ENCODE measurements at places on chromosomes 12 and 14.

- no peak for DNase-seq
Observed at GRCh38 chr14:77390188-77390587, 13.0 kb downstream of the SAMD15 start.

DNA sequence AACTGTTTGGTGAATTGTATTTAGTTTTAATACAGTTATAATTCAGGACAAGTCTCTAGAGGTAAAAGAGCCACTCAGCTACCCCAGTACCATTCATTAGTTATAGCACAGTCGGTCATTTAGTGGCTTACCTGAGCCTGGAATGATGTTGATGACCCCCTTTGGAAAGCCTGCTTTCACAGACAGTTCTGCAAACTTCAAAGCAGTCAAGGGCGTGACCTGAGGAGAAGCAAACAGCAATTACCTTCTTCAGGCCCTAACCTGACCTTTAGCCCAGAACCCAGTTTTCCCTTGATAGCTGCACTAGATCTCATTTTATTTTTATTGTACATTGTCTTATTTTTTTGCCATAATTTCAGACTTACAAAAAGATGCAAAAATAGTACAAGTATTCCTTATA is 43.8 kb downstream of the ALDH1L2 start:
- DNase-seq = no peak

- DNase-seq = no peak
Observed at GRCh38 chr14:46596236-46596635, 55.3 kb downstream of the RPL10L start.

- no peak for DNase-seq
Observed at GRCh38 chr14:26775765-26776563, 178.1 kb upstream of the NOVA1 start.

DNA sequence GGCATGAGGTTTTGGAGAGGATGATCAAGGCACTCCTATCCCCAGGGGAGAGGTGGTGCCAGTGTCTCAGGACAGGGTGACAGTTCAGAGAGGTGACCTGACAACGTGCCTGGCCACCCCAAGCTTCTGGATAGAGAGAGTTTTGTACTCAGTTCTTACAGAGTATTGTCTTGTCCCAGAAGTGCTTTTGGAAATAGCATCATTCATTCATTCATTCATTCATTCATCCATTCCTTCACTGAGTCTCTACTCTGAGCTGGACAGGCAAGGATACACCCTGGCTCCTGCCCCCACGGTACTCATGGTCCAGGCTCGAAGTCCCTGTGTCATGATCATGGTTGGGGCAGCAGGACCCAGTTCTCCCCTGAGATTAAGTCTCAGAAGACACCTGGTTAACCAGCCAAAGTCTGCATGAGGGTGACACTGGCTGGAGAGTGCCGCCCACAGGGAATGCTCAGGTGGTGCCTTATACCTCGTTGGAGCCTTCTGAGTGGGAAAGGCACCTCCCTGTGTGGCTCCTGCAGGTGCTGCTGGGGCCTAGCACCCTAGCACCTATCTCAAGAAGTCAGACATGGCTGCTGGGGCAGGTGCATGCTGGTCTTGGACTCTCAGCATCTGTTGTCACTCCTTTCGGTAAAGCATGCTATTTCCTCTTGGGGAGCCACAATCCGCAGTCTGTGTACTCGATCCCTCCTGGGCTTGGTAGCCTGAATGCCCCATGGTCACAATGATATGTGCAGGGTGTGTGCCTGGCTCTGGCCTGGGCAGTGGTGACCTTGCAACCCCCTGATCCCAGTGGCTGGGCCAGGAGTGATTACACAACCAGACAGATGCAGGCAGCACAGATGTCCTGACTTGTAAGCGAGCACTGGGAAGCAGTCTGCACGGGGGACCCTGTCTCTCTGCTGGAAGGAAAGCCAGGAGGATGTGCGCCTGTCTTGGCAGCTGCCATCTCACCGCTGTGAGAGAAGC is 57.8 kb downstream of the C14orf132 start:
- no peak for DNase-seq

GRCh38 chr14:38824706-38825105 is 278.3 kb downstream of the SEC23A start:
- no peak for DNase-seq

- DNase-seq = no peak
Observed at GRCh38 chr14:98951521-98952152, 320.4 kb downstream of the BCL11B start.

GRCh38 chr14:80005561-80005960 is 205.7 kb downstream of the DIO2 start:
- DNase-seq = no peak

DNA sequence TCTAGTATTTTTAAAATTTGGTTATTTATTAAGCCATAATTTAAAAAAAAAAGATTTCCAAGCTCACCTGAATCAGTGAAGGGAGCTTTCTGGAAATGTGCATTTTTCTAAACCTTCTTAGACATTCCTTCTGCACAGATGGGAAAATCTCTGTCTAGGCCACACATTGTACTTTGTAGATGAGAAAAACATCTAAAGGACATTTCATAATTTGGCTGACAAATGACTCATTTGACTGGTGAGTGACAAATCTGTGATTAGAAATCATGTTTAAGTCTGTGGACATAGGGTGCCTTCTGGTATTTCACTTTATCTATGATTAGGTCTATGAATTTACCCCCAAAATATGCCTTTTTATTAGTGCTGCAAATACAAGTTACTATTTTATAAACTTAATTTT is 1044.9 kb upstream of the FLRT2 start:
- no peak for DNase-seq

GRCh38 chr12:117881517-117881916 is 87.3 kb downstream of the KSR2 start:
- DNase-seq = no peak

DNA sequence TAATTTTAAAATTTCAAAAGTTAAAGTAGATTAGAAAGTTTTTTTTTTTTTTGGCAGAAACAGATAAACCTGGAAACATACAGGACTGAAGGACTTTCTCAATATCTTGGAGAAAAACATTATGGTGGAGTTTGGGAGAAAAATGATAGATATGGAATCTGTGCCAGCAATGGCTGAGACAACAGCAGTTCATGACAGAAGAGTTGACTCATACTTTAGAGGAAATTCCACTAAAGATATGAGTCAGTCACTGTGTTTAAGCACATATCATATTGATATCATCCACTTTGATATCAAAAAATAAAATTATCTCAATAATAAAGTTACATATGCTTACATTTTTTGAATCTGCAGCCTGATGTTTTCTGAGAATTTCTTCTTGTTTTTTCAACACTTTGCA is 193.9 kb upstream of the OR4E1 start:
- DNase-seq = no peak

DNA sequence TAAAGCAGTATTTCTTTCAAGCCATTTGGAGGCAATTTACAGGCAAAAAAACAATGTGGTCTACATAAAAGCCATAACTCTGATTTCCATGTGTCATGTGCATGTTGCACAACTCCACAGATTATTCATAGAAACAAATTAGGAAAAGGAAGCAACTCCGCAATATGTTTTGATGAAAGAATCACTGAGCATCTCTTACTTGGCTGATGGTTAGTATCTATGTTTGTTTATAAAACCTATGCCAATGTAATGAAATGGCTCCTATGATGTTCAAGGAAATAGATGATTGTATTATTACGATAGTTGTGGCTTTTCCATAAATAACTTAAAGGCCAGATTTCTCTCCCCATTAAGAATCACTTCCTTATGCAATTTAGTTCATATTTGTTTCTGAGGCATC is 373.7 kb downstream of the CCDC91 start:
- DNase-seq = no peak

- DNase-seq = no peak
Observed at GRCh38 chr14:91919814-91920213, 27.7 kb downstream of the FBLN5 start.

DNA sequence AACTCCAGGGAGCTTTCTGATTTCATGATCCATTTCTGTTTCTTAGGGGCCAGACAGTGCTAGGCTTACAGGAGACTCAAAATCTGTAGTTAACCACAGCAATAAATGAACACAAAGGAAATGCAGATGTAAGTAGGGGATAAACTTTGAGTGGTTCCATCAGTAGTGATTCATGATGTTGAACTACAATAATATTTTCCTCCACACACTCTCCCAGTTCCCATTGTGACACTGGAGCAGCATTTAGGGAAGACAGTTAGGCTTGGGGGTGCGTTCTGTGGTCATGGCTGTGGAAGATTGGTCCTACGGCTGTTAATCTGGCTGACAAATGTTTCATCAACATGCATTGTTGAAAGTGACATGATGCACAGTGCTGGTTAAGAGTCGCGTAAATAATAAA is 66.9 kb downstream of the HMGA2 start:
- no peak for DNase-seq

- DNase-seq = no peak
Observed at GRCh38 chr12:71282020-71282419, 124.2 kb upstream of the TSPAN8 start.

DNA sequence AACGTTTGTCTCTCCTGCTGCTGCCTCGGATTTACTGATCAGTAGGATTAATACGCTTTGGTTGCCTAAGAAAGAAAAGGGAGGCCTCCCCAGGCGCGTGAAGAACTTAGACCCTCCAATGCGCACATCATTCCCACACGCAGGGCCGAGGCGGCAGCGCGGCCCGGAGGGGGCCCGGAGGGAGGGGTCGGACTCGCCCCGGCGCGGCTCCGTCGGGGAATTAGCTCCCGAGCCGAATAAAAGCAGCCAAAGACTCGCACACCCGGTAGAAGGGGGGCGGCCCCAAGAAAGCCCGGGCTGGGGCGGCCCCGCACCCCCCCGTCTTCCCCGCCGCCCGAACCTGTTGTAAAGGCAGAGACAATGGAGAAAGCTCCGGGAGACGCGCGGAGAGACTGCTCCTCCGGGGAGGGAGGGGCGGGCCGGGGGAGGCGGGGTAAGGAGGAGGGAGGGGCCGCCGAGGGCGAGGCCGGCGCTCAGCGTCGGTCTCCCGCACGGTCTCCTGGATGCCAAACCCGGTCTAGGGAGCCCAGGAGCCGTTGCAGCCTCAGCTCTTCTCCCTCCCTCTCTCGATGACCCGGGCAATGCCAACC is at the start of gene NELL2:
Gene NELL2, minus strand, starts transcription at position 362 of the 590 bp plus-strand sequence. CDS start 446 bp downstream, outside the sequence.
- peak; percentile 41 for DNase-seq

DNA sequence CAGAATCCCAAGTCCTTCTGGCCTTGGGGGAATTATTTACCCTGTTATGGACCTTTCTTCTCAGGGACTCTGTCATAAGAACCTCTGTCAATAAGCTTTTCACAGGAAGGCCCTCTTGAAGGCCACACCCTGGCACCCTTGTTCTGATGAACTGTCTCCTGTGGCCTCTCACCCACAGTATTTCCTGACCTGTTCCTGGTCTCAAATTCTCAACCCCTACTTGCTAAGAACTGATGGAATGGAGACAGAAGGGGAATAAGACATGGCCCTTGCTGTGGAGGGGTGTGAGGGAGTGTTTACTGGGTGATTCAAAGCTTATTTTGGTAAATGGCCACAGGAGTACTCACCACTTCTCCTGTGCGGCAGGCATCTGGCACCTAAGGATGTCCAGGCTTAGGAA is 1082.9 kb downstream of the BCL11B start:
- no peak for DNase-seq

DNA sequence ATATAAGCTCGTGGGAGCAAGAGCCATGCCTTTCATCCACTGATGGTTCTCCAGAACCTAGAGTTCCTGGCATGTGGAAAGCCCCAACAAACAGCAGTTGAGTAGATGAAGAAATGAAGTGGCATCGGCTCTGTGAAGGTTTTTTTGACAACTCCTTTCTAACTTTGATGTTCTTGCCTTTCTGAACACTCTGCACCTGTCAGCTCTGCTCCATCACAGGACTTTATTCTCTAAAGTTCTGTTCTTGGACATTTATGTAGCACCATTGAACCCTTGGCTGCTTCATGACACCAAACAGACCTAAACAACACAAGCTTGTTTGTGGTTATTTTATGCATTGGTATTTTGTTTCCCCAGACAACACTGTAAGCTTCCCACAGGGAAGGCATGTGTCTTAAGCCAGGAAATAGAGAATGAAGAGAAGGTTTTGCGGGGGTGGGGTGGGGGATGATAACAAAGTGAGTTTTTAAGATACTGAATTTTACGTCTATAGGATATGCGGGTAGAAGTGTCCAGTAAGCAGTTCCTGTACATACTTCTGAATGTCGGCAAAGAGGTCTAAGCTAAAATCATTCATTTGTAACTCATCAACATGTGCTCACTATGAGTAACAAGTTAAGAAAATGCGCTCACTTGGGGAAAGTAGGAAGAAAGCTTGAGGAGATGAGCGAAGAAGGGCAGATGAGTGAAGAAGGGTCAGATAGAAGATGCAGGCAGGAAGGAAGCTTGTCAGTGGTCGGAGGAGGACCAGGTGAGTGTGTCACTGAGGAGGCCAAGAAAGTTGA is 146.0 kb upstream of the PLEKHG7 start:
- DNase-seq = no peak

- DNase-seq = no peak
Observed at GRCh38 chr12:74999474-74999873, 210.2 kb downstream of the KCNC2 start.

GRCh38 chr14:100557658-100558057 is 29.6 kb downstream of the BEGAIN start:
- DNase-seq = no peak

DNA sequence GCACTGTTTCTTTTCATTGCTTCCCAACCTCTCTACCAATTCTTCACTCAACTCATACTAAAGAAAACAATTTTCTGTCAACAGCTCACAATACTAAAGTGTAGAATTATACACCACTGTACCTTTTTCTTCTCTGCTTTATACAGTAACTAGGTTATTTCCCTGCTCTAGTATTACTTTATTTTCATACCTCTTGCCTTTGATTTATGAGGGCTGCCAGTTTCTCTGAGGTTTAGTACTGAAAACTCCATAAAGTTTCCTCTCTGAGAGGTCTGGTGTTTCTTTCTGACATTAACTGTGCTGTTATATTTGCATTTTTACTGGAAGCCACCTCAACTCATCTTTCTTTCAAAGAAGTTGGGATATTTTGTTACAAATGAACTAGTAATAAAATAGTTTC is 63.0 kb upstream of the GRIP1 start:
- no peak for DNase-seq

Measured in activated T-helper 1 cell treated with Interleukin-2 at 50 U/mL for 16 hours (primary cell).